DMS153 (cell line): ENCODE measurements at places on chromosomes 5 and 9.

DNA sequence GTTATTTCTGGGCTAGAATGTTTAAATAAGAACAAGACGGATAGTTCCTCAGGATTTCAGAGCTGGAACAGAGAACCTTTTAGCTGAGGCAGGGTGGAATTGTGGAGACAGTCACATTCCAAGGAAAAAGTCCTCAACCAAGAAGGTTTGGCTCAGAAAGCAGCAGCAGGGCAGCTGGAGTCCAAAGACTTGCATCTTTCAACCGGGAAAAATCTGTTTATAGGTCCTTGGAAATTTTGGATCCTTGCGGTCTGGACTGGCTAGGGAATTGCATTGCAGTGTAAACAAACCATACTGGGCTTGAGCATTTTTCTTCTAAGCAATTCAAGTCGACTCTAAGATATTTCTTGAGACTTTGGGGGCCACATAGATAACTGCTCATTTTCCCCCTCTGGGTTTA lies 40.8 kb upstream of the HMHB1 start:
- DNase-seq, result no peak

GRCh38 chr5:74624501-74624900 lies 16.0 kb downstream of the ENC1 start:
- DNase-seq, result no peak

DNA sequence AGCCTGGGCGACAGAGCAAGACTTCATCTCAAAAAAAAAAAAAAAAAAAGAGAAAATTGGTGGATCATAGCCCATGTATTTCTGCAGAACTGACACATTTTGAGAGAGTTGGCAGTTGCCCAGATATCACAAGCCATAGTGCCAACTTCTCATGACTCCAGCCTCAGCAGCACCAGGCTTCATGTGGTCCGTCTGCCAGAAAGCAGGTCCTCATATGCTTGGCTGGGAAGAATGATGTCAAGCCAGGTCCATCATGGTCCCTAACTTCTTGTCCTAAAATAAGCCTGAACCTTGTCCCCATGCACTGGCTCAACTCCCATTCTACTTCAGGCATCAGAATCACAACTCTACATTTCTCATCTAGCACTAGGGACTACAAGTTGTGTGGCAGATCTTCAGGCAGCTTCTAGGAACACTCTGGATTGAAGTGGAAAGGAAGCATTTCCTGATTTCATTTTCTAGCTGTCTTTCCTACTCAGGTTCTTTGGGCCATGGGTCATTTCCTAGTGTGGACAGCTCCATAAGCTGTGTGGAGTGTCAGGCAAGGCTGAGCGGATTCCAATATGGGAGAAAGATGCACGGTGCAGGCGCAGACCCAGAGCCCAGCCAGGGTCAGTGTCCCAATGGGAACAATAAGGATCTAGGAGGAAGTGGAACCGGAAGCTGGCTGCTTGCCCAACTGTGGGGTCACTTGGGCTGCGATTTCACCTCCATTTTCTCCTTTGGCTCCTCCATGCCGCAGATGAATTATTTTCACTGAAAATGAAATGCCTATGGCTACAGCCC lies 90.1 kb downstream of the LMNB1 start:
- DNase-seq, result no peak

DNA sequence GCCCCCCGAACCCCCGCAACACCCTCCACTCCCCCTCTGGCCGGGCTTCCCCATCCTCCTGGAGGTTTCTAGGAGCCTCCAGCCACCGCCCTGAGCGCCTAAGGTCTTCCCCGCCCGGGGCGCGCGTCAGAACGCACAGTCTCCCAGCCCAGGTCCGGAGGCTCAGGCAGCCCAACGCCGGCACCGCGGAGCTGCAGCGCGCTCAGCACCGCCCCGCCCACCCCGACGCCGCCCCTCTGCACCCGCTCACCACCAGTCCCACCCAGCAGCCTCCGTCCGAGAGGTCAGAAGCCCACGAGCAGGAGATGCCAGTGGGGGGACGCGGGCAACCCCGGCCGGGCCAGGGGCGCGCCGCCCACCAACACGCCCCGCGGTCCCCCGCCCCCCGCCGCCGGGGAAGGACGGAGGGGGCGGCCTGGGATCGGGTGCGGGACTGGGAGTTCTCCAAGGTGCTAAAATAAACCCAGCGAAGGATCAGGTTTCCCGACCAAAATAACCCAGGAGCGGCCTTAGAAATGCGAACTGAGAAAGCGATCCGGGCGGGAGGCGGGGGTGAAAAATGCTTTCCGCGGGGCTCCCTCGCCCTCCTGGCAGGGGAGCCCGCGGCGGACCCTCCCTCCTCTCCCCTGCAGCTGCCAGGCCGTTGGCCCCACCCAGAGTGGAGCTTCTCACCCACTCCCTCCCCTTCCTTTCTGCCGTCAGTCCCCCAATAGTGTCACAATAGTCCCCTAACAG lies 6.5 kb upstream of the FAM78A start:
- no peak for DNase-seq

GRCh38 chr5:111422747-111423720 lies 89.3 kb downstream of the STARD4 start:
- no peak for DNase-seq
